Hepatocyte (in vitro differentiated cells): ENCODE measurements at places on chromosomes 16 and 17. TPM values are rescaled to one million over a fixed set of nuclear protein-coding genes. Genes with fewer than 3 reads are reported as not detected.

MFAP4 gene
- 739 and 801 TPM in 2 replicates for polyA plus RNA-seq

HIC1 gene
- 8.2 and 10.2 TPM in 2 replicates for polyA plus RNA-seq

ATXN1L gene
- 8.1 and 8.6 TPM in 2 replicates for polyA plus RNA-seq

GPRC5B gene
- 63.4 and 73.1 TPM in 2 replicates for polyA plus RNA-seq

TBC1D3G gene
- not detected in 2 replicates for polyA plus RNA-seq

STH gene
- not detected in 2 replicates for polyA plus RNA-seq

C17orf67 gene
- polyA plus RNA-seq = 0.73 and 1.6 TPM in 2 replicates

WSCD1 gene
- 1.5 and 2.0 TPM in 2 replicates for polyA plus RNA-seq

CA5A gene
- 0.91 and 1.0 TPM in 2 replicates for polyA plus RNA-seq

CFAP97D1 gene
- polyA plus RNA-seq = not detected in 2 replicates

CENPV gene
- polyA plus RNA-seq = 51.0 and 52.4 TPM in 2 replicates

ANKRD40CL gene
- polyA plus RNA-seq = 2.8 and 3.9 TPM in 2 replicates

COPS3 gene
- polyA plus RNA-seq = 56.4 and 62.9 TPM in 2 replicates

MYH11 gene
- polyA plus RNA-seq = 0.59 and 3.8 TPM in 2 replicates

P3H4 gene
- polyA plus RNA-seq = 109 and 110 TPM in 2 replicates

PRKCB gene
- 0.74 and 0.92 TPM in 2 replicates for polyA plus RNA-seq

MYH8 gene
- polyA plus RNA-seq = 0.11 TPM in 1 of 2 replicates, not detected in the other

CCDC78 gene
- polyA plus RNA-seq = 5.8 and 6.8 TPM in 2 replicates

C17orf100 gene
- polyA plus RNA-seq = 5.5 and 6.7 TPM in 2 replicates

TP53TG3D gene
- not detected in 2 replicates for polyA plus RNA-seq

CCL8 gene
- 1.6 TPM in 1 of 2 replicates, not detected in the other for polyA plus RNA-seq

PABPN1L gene
- not detected in 2 replicates for polyA plus RNA-seq

KRTAP4-1 gene
- polyA plus RNA-seq = not detected in 2 replicates

FBXW10 gene
- not detected in 2 replicates for polyA plus RNA-seq

NPIPA5 gene
- 0.71 and 0.77 TPM in 2 replicates for polyA plus RNA-seq

SLFN12L gene
- not detected in 2 replicates for polyA plus RNA-seq

CCR7 gene
- polyA plus RNA-seq = 2.9 and 4.1 TPM in 2 replicates

FKBP10 gene
- polyA plus RNA-seq = 88.0 and 92.0 TPM in 2 replicates

PRAC2 gene
- 1.5 TPM in 1 of 2 replicates, not detected in the other for polyA plus RNA-seq

ZG16B gene
- 4.9 and 7.9 TPM in 2 replicates for polyA plus RNA-seq

PCTP gene
- polyA plus RNA-seq = 22.7 and 24.3 TPM in 2 replicates

SNAI3 gene
- 4.1 and 5.0 TPM in 2 replicates for polyA plus RNA-seq

CDK5R1 gene
- polyA plus RNA-seq = 0.80 and 1.0 TPM in 2 replicates

KRTAP2-2 gene
- polyA plus RNA-seq = not detected in 2 replicates

NPIPB13 gene
- polyA plus RNA-seq = 1.9 and 4.8 TPM in 2 replicates

ACSM2A gene
- 22.0 and 33.5 TPM in 2 replicates for polyA plus RNA-seq

KRTAP16-1 gene
- polyA plus RNA-seq = not detected in 2 replicates

TP53TG3C gene
- not detected in 2 replicates for polyA plus RNA-seq

TLCD2 gene
- 2.0 and 3.0 TPM in 2 replicates for polyA plus RNA-seq

KRT13 gene
- 15.1 and 24.8 TPM in 2 replicates for polyA plus RNA-seq

KIF18B gene
- polyA plus RNA-seq = 4.3 and 5.0 TPM in 2 replicates

KIF2B gene
- polyA plus RNA-seq = not detected in 2 replicates

RAB11FIP4 gene
- 22.0 and 25.8 TPM in 2 replicates for polyA plus RNA-seq

IL21R gene
- not detected in 2 replicates for polyA plus RNA-seq

C16orf89 gene
- polyA plus RNA-seq = 2.0 and 3.8 TPM in 2 replicates

OTOP2 gene
- polyA plus RNA-seq = 0.19 TPM in 1 of 2 replicates, not detected in the other
